ENCODE measurements at places on chromosomes 2 and 18.

GRCh38 chr2:44679584-44679983 is 261.9 kb upstream of the SIX3 start:
- no peak for DNase-seq

DNA sequence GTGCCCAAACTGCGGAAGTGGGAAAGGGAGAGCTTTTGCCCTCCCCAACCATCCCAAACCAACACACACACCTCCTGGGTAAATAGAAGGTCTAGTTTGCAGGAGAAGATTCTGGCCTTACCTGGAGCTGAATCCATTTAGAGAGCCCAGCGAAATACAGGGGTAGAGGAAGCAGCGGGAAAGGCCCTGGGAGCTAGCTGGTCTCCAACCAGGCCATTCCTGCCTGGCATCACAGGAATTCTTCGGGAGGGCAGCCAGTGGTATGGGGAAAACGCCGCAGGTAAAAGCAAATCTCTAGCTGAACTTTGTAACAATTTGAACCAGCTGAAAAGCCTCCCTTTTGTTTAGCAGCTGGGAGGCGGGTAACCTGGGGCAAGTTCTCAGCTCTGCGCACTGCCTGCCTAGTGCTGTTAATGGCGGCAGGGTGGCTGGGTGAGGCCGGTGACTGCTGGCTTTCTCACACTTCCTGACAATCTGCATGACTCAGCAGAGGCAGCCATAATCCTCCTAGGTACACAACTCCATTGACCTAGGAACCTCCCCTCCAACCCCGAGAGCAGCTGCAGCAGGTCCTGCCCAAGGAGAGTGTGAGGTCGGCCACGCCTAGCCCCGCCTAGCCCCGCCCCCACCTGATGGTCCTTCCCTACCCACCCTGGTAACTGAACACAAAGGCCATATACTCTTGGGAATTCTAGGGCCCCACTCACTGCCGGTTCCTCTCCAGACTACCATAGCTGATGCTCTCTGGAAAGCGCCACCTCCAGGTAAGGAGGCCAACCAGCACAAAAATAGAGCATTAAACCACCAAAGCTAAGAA is 483.8 kb upstream of the REG3G start:
- DNase-seq, result no peak

- no peak for DNase-seq
Measured at GRCh38 chr2:186605041-186605440, 15.2 kb downstream of the ITGAV start.

DNA sequence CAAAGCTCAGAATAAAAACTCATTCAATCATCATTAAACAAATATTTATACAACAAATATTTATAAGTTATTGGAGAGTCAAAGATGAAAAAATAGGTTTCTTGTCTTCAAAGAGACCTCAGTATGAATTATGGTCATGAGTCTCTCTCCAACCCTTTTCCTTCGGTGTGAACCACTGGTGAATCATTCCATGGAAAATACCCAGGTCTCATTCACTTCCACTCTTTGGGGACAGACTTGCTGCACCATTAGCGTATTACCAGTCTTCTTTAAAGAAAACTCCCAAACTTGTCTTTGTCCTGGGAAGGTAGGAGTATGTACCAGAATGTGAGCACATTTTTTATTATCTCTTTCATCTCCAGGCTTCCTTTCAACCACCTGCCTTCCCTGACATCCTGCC is 257.4 kb upstream of the RBMS1 start:
- DNase-seq, result no peak

- DNase-seq, result no peak
Measured at GRCh38 chr2:24359129-24360049, 947 bp downstream of the ITSN2 start.

DNA sequence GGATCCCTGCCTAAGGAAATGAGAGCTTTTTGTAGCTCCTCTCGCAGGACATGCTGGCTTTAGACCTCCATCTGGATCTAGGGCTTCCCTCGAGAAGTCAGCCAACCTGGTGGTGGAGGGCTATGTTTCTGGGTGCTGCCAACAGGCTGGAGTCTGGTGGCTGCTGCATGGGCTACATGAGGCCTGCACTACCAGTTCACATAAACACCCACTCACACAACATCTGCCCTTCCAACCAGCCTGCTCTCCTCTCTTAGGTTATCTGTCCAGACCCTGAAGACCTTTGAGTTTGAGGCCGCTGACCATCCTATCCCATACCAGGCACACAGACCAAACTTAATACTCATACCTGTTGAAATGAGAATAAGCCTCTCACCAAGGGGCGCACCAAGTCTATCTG is 51.4 kb upstream of the SMAD2 start:
- no peak for DNase-seq

- DNase-seq, result no peak
Measured at GRCh38 chr2:231541645-231542044, 11.4 kb upstream of the NMUR1 start.

- no peak for DNase-seq
Measured at GRCh38 chr2:71834796-71835195, 312.9 kb downstream of the CYP26B1 start.

- DNase-seq, result no peak
Measured at GRCh38 chr2:128986026-128986715, 667.5 kb upstream of the HS6ST1 start.

- DNase-seq, result no peak
Measured at GRCh38 chr2:233462826-233463470, 103.6 kb downstream of the USP40 start.

DNA sequence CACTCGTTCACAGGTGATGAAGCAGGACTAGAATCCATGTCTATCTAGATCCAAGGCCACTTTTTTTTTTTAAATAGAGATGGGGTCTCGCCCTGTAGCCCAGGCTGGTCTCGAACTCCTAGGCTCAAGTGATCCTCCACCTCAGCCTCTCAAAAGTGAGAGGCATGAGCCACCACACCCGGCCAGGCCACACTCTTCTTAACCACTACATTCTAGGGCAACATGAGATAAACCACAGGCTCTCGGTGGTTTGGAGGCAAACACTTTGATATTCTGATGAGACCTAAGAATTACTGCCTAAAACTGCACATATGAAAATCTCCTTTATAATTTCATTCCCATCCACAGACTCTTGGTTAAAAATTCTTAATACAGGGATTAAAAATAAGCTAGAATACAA is 51.8 kb downstream of the USP34 start:
- no peak for DNase-seq

- DNase-seq, result no peak
Measured at GRCh38 chr2:240573071-240573515, 4.8 kb downstream of the RNPEPL1 start.

- no peak for DNase-seq
Measured at GRCh38 chr2:189308056-189308790, 128.7 kb upstream of the COL5A2 start.

- no peak for DNase-seq
Measured at GRCh38 chr2:235187806-235188205, 236.0 kb downstream of the SH3BP4 start.

DNA sequence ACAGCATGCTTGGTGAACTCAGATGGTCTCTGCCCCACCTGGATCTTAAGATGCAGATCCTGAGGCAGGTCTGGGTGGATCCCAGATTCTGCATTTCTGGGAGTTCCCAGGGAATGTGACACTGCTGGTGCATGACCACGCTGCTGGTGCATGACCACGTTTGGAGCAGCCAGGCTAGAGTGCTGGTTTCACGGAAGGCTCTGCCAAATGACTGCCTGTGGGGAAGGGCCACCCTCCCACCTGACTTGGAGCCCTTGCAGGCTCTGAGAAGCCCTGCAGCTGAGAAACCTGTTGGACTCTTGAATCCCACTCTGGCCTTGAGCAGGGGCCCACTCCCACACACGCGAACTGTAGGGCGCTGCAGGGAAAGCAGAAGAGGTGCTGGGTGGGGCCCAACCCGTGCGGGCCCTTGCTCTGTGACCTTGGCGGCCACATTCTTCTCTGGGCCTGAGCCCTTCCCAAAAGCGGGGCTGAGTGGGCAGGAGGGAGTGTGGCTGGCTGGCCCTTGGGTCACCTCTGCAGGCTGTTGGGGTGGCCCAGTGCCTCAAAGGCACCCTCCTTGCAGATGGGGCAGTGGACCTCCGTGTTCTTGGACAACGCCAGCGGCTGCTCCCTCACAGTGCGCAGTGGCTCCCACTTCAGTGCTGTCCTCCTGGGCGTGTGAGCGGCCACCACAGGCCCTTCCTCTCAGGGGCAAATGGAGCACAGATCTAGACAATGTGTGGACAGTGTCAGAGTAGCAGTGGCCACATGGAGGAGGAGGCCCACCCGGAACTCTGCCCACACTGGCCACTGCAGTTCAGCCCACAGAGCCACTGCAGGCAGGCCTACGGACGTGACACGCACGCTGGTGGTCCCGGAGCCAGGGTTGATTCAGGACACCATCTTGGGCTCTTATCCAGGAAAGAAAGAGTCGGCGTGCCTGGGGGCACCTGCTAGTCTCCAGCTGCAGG is 7.9 kb downstream of the ERFE start:
- no peak for DNase-seq

DNA sequence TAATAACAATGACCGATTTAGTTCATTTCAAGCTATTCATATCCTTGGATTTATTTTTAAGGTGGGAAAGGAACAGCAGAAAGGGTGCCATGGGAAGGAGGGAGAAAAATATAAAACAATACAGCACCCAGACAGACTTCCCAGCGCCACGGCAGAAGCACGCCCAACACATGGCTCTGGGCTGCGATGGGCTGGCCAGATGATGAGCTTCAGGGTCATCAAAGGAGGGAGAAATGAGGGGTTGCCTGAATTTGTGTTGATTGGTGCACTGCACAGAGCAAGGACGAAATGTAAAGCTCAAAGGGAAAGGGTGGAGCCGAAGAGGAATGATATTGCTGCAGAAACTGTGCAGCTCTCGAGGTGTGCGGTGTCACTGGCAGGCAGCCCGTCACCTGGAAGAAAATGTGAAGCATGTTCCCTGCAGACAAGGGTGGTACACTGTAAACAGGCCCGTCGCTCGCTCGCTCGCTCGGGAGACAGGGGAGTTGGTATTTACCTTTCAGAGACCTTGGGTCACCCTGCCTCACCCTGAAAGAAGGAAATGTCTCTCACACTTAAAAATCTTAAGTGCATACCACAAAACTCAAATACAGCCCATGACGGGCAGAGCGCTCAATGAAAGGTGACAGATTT is 195.5 kb upstream of the CTAGE1 start:
- no peak for DNase-seq

DNA sequence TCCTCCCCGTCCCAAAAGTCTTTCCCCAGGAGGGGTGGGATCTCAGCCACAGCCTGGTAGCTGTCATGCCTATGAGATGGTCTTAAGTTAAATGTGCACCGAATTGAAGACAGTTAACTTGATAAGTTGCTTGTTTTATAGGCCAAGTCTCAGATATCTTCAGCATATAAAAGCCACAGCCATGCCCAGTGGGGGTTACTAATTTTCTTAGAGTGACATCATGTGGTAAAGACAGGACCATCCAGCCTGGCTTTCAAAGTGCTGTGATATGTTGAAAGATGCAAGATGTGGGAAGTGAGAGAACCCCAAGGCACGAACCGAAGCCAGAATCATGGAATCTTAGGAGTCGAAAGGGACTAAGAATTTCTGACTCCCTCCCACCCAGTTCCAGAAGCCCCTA is 42.1 kb upstream of the FAM124B start:
- no peak for DNase-seq

- DNase-seq, result no peak
Measured at GRCh38 chr2:146385031-146385430, 1459.8 kb upstream of the ACVR2A start.

- DNase-seq, result no peak
Measured at GRCh38 chr2:3839476-3839875, 136.1 kb downstream of the DCDC2C start.

Measured in stimulated activated CD8-positive, alpha-beta memory T cell treated with anti-CD3 and anti-CD28 coated beads, Interleukin-7, amount 100 ng/mL, for 24 hours (primary cell).